ENCODE measurements at places on chromosomes 5 and 9.

DNA sequence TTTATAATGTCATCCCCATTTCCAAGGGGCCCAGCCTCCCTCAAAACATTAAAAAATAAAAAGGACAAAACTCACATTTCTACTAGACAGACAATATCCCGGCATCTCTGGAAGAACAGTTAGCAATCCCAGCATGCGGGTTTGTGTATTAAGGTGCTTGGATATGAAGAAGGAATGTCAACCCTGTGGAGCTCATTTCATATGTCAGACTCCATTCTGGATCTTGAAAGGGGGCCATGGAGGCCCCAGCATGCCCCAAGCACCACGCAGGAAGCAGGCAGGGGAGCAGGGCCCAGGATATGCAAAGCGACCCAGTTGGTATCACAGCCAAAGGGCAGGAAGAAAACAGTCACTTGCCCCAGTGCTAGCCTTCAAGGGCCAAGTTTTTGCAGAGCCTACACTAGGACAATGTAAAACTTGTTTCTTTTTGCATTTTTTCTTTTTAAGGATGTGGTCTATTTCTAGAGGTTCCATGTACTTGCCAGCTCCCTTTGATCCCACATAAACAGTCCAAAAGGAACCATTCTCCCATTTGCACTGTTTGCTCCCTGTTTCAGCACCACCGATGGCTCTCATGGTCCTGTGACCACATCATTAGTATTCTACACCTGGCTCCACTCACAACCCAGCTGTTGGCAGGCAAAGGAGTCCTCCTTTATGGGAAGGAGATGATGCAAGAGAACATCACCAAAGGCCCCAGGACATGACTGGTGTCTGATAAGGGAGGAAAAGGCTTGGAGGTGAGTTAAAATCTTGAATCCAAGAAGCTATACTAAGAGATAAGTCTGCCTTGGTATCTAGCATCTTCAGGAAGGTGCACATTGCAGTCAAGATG lies 58.3 kb downstream of the FGF1 start:
- no peak for DNase-seq

- DNase-seq: no peak
Observed at GRCh38 chr5:59503220-59503619, 390.3 kb downstream of the PDE4D start.

DNA sequence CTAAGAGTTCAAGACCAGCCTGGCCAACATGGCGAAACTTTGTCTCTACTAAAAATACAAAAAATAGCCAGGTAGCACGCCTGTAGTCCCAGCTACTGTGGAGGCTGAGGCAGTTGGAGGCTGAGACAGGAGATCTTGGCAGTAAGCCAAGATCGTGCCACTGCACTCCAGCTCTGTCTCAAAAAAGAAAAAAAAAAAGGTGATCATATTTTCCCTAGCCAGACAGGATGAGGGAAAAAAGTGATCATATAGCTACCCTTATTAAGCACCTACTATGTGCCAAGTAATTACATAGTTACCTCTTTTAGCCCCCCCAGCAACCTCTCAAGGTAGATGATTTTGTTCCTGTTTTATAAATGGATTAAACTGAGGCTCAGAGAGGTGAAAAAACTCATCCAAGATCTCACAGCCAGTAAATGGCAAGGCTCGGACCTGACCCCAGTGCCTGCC lies 18.1 kb upstream of the RPL26L1 start:
- DNase-seq: no peak

- no peak for DNase-seq
Observed at GRCh38 chr9:92576175-92576574, 40.4 kb upstream of the ECM2 start.

- no peak for DNase-seq
Observed at GRCh38 chr9:122143876-122144405, 15.6 kb downstream of the NDUFA8 start.

DNA sequence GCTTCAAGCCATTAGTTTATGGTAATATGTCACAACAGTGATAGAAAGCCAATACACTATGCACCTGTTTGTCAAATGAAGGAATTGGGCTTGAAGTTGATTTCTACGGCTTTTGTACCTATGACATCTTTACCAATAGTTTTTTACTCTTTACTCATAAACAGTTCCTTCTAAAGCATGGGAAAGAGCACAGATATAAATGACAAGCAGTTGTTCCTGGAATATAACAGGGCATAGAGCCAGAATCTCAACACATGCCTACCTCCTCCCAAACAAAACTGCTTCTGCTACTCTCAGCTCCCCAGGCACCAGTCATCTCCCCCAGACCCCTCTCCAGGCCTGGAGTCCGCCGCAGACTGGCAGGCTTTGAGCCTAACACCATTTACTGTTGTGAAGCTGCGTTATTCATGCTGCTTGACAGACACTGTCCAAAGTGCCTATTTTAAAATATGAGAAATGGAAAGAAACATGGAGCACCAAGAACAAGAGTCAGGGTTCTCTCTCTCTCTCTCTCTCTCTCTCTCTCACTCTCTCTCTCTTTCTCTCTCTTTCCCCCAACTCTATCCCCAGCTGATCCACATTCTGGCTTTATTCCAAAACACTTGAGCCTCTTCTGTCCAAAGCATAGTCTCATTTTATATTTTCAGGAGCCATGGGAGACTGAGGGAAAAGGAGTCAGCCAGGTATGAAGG lies 111.6 kb downstream of the ADRB2 start:
- no peak for DNase-seq

GRCh38 chr5:62568800-62569432 lies 9.7 kb upstream of the LRRC70 start:
- DNase-seq: no peak

DNA sequence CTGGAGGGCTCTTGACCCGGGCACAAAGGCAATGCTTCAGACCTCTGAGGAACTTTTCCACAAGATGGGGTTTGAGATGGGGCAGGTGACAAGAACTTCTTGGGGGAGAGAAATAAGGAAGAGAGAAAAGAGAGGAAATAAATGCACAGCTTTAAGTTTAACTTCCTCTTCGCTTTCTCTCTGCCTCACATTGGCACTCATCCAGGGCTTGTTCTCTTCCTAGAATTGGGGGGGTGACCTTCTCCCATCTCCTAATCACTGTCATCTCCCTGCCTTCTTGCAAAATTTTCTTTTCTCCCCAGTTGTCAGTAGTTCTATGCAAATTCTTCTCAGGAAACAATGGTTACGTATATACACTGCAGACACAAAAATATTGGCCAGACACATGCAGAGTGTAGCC lies 19.1 kb upstream of the ADCY2 start:
- DNase-seq: no peak

GRCh38 chr5:2310946-2311345 lies 428.2 kb upstream of the IRX4 start:
- no peak for DNase-seq

DNA sequence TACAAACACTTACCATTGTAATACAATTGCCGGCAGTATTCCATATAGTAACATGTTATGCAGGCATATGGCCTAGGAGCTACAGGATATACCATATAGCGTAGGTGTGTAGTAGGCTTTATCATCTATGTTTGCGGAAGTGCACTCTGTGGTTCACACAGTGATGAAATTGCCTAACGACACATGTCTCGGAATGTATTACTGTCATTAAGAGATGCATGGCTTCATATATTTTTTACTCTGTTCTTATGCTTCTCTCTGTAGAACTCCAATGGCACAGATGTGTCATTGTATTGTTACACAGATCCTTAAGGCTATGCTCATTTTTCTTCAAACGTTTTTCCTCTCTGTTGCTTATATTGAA lies 19.2 kb upstream of the ANKRD18A start:
- no peak for DNase-seq

DNA sequence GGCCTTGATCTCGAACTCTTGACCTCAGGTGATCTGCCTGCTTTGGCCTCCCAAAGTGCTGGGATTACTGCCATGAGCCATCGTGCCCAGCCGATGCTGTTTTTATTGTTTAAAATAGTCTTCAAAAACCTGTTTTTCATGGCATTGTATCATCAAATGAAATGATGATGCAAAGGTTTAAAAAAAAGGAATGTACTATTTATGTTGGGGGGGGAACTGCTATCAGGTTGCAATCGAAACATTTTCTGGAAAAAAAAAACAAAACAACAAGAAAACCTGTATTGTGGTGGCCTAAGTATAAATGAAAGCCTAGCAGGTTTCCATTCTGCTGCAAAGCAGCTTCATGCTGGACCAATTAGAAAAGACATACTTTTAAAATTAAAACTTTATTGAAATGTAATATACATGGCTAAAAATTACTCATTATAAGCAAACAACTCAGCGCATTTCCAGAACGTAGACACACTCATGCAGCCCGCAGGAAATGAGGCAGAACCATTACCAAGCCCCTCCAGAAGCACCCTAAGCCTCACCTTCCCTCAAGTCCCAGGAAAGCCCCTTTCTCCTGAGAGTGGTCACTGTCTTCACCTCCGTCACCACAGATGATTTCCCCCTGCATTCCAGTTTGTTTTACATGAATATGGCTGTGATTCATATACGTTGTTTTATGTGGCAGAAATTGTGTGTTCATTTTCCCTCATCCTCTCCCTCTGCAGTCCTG lies 19.0 kb downstream of the GPR107 start:
- no peak for DNase-seq

DNA sequence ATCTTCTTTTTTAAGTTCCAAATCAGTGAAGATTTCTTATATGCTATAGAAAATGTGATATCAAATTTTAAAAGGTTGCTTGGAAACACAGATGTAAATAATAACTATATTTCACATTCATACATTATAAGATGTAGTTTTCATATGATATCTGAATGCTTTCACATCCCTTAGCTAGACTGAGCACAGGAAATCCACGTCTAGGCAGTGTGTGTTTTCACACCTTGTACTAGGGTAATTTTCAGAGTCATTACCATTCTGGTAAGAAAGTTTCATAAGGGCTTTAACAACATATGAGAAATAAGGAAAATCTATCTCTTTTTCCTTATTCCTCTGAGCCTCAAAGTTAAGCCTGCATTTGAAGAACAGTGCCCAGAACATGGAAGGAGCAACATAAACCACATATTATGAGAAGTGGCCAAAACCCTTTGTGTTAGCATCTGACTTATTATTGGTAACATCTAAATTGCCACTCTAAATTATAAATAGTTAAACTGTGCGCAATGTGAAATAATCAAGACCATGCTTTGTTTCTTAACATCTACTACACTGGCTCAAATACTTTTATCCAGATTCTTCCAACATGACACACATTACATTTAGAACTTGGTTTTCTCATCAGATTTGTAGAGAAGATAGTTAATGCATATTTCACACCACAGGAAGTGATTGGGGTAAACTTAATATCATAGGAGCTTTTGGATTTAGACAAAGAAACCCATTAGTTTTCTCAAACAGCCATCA lies 113.3 kb downstream of the PPP2R2B start:
- DNase-seq: no peak

- no peak for DNase-seq
Observed at GRCh38 chr5:100789694-100790093, 113.4 kb downstream of the ST8SIA4 start.

- no peak for DNase-seq
Observed at GRCh38 chr9:94142353-94142752, 58.1 kb downstream of the PTPDC1 start.

DNA sequence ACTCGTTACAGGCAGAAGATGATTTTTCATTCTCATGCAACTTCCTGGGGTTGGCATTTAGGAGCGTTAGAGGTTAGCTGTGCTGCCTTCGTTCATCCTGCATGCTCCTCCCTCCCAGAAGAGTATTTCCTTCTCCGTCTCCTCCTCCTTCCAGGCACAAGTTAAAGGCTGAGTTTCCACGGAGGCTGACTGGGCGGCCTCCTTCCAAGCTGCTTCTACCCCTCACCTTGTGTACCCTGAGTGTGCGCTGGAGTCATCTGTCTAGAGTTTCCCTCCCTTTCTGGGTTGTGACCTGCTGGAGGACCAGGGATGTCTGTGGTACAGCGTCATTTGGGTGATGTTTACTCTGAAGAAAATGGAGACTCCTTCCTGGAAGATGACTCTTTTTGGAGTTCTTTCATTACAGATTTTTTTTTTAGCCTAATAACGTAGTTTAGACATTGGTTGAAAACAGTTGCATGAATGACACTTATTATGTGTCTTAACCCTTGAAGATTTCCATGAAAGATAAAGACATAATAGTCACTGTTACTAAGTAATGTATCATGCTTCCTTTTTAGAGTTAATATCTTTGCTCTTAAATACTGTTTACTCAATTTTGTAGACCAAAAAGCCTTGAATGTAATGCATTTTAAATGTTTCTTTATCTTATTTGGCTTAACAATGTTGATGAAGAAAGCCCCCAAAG lies 146.9 kb downstream of the TENT4A start:
- DNase-seq: no peak

GRCh38 chr5:72383280-72383679 lies 63.1 kb downstream of the PTCD2 start:
- no peak for DNase-seq

DNA sequence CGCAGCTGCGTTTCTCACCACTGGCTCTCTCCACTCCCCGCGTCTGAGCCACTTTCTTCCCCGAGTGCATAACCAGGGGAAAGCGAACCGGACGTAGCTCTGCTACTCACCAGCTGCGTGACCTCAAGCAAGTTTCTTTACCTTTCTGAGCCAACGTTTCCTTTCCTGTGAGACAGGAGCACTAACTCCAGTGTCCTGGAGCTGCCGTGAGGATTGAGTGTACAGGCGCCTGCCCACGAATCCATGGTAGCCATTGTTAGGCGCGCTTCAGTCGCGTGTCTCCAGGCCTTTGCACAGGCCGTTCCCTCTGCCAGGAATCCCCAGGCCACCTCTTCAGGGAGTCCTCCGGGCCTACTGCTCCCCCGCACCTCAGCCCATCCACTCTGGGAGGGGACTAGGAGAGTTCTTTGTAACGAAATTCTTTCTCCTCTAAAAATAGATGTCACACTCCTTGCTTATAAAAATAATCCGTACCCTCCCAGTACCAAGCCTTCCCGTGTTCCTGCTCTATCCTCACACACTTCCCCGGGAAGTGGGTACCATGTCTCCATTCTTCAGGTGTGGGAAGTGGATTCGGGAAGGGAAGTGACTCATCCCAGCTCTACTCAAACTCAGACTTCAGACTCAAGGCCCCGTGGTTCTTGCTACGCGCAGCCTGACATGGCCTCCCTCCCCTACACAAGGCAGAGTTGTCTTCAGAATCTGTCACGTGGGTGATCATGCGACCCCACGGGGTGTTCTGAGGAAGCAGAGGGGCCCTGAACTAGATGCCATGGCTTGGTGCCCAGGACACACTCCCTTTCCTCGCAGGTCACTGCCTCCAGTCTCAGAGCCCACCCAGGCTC lies 16.1 kb upstream of the CRB2 start:
- peak; percentile 32 for DNase-seq

- no peak for DNase-seq
Observed at GRCh38 chr9:84228130-84228720, 112.3 kb downstream of the SLC28A3 start.

DNA sequence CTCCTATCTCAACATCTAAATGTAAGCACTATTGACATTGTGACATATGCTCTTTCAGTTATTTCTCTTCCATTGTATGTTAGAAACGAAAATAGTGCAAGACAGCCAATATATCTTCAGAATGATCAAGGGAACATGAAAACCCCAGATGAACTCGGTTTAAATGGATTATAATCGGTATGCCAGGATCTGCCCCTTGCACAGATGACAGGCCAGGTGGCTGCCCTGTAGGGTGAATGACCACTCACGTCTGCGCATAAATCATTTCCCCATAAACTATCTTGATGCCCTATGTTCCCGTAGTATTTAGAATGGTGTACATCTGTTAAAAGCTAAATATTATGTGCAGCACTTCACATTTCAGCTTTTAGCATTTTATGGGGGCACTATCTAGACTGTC lies 69.7 kb upstream of the RANBP3L start:
- no peak for DNase-seq

Data from CD14-positive monocyte (primary cell).